ENCODE measurements at places on chromosomes 12 and 14. TPM values are rescaled to one million over a fixed set of nuclear protein-coding genes. Genes with fewer than 3 reads are reported as not detected.

DNA sequence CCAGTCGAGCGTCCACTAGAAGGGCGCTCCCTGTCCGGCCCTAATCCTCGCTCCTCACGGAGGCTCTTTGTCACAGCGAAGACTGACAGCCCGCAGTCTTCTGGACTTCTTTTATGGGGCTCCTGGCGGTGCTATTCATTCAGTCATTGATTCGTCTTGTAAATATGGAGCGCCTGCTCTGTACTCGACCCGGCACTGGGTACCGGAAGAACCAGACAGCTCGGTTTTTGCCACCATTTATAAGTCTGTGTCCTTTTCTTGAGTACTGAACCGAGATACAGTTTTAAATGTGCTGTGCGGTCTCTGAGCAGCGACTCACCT, 570 bp downstream of the DMAC2L start:
- DNase-seq, result no peak

GRCh38 chr12:104109446-104110271, 28.4 kb downstream of the NFYB start:
- DNase-seq, result no peak

DNA sequence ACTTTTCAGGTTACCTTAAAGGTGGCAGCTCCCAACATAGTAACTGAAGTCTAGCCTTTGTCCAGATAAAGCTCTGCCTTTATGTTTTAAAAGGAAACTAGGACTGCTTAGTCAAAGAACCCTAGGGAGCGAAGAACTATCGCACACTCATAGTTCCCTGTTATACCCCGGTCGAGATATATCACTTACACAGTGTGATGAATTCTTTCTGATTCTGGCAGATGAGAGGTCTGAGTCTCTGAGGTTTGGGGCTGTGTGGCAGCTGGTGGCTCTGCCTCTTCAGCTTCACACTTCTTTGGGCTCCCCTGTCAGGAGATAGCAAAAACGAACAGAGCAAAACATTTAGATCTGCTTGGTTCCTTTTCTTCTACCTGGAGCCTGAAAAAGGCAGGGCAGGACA, 17.0 kb downstream of the ACIN1 start:
- no peak for DNase-seq

DNA sequence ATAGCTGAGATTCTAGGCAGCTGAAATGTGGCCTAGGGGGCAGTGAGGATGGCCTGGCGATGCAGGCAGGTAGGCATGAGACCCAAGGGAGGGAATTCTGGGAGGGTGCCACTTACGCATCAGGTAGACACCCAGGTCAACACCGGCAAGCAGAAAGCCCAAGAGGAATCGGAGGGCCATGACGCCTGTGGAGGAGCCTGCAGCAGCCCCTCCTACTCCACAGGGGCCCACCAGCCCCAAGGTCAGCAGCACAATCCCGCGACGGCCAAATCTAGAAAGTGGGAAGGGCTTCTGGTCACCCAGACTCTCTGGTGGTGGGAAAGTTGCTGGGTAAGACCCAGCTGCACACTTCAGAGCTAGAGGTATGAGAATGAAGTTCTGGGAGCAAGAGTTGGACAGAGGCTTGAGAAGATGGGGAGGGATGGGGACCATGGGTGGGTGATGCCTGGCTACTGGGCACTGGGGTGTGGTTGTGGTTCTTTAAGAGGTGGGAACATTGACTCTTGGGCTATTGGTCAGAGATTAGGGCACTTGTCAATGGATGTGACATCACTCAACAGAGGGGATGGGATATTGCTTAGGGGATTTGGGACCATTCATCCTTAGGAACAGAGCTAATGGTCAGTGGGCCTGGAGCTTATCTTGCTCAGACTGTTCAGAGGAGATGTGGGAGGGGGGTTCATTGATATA, 3.4 kb downstream of the SLC22A17 start:
- no peak for DNase-seq

DNA sequence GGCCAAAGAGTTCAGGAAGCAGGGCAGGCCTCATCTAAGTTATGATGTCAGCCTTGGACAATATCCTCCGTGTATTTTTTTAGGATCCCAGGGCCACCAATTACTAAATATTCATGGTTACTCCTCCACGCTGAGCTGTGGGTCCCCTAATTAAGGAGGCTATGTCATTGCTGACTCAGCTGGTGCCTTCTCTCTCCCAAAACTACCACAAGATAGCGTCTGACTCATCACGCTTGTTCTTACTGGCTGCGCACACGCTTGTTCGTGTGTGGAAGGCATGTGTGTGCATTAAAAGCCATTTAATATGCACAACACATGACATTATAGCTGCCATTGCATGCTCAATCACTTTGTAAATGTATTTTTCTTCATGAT, 78.3 kb downstream of the GSC start:
- DNase-seq, result no peak

The PCED1B gene
- 1.9 TPM for total RNA-seq

DNA sequence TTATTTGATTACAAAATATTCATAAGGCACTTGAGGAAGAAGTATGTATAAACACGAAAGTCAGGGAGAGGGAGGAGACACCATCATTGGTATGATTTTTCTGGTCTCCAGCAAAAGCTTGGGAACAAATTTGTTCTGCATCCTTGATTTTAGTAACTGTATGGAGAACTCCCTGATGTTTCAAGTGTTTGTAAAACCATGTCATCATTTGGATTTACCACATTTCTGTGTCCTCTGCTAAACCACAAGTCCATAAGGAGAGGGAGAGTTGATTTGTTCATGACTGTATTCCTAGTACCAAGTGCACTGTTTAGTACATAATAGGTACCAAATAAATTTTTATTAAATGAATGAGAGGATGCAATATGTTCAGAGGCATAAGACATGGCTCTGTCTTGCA, 181.1 kb downstream of the BTG1 start:
- no peak for DNase-seq

The TBX3 gene
- total RNA-seq, result 17.3 TPM

DNA sequence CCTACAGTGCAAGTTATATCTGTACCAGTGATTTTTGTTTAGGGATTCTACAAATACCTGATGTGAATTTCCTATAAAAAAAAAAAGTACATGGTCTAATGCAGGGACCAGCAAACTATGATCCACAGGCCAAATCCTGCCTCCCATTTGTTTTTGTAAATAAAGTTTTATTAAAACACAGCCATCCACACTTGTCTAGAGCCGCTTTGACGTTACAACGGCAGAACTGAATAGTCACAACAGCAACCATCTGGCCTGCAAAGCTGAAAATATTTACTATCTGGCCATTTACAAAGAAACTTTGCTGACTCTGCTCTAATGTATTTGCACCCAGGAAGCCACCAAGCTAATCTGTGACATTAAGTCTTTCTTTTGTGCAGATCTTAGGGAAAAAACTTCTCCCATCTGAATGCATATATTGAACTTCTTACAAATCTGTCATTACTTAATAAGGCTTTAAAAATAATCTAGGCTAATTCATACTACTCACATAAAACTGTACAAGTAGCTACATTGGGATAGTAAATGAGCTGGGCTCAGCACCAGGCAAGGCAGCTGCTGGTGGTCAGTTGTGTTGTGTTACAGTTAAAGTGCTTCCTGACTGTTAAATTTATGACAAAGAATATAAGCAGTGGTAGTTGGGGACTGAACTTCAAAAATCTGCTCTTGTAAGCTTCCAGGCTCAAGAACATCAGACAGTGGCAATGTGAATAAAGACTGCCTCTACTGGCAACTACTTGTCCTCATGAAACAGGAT, 303.3 kb downstream of the MED13L start:
- no peak for DNase-seq

DNA sequence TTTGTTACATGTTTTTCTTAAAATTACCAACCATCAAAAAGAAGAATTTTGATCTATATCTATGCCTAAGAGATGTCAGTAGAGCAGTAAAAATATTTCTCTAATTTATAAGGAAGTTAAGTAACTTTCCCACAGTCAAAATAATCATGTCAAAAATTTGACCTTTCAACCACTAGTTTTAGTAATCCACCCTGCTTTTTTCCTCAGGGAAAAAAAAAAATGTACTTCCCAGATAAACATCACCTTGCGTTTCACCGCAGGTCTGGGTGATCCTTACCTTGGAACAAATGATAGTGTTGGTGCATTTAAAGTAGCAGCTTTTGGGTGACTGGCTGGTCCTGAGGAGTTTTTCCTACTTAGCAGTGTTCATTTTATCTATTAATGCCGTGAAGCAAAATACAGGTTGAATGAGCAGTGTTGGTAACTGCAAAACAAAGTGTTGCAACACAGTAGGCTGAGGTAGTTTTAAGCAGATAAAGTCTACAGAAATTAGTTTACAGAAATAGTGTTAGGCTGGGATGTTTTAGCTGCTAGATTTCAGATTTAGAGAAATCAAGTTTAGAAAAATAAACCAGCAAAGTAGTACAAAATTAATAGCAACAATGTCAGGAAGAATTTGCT, 137.2 kb upstream of the DNM1L start:
- no peak for DNase-seq

The OVCH1 gene
- total RNA-seq, result 0.25 TPM

DNA sequence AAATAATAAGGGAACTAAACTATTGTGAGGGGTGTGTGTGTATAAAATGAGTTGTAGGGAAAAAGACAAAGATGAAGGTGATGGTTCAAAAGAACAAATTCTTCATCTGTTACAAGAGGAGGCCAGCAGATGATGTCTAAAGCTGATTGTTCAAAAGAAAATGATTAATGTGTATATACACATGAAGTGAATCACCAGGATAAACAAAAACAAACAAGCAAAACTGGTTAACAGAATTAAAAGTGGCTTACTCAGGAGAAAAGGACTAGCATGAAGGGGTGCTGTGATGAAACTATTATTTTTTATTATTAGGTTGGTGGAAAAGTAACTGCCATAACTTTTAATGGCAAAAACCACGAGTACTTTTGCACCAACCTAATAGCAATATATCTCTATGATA, 348.4 kb downstream of the BCL11B start:
- no peak for DNase-seq

- no peak for DNase-seq
These were observed 194.9 kb downstream of the ADAMTS20 start for GRCh38 chr12:43357141-43357540.

The ISCA2 gene
- total RNA-seq, result 7.0 TPM

- no peak for DNase-seq
These were observed 227.1 kb downstream of the NUBPL start for GRCh38 chr14:31788340-31788739.

DNA sequence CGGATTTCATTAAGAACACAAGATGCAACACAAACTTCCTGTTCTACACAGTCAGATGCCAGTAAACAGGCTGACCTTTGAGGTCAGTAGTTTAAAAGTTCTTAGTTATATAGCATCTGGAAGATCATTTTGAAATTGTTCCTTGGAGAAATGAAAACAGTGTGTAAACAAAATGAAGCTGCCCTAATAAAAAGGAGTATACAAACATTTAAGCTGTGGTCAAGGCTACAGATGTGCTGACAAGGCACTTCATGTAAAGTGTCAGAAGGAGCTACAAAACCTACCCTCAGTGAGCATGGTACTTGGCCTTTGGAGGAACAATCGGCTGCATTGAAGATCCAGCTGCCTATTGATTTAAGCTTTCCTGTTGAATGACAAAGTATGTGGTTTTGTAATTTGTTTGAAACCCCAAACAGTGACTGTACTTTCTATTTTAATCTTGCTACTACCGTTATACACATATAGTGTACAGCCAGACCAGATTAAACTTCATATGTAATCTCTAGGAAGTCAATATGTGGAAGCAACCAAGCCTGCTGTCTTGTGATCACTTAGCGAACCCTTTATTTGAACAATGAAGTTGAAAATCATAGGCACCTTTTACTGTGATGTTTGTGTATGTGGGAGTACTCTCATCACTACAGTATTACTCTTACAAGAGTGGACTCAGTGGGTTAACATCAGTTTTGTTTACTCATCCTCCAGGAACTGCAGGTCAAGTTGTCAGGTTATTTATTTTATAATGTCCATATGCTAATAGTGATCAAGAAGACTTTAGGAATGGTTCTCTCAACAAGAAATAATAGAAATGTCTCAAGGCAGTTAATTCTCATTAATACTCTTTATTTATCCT, 13.5 kb downstream of the PTGER2 start:
- no peak for DNase-seq

DNA sequence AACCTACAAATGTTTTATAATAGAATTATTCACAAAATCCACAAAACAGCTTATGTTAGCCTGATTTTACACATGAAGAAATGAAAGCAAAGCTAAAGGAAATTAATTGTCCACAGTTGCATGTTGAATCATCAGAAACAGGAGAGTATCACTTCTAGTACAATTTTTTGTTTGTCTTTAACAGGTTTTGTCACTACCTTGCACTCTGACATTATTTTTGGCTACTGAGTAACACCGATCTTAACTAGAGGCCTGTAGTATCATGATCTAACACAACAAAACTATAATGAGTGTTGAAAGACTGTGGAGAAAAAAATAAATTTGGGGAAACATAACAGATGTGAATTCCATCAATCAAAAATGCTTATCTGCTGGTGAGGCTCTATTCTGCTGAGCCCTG, 60.1 kb downstream of the TAOK3 start:
- DNase-seq, result no peak

The OR10P1 gene
- total RNA-seq, result not detected

DNA sequence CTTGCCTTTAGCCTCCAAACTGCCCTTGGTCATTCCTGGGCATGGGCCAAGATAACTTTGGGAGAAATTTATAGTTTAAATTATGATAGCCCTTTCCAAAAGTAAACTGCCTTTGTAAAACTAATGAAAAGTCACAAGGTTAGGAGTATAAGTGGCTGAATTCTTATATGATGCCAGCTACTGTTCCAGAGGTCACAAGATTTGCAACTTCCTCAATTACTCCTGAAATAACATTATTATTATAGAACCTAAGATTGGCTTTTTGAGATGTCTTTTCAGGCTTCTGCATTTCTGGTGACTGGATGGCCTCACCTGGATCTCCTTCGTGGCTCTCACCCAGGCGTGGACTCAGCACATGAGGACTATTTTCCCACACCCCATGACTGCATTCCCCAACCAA, 55.0 kb downstream of the OSBPL8 start:
- DNase-seq, result no peak

The RGS6 gene
- total RNA-seq, result 6.6 TPM

The LRIG3 gene
- total RNA-seq, result 69.8 TPM

GRCh38 chr12:13102461-13103195, 839 bp downstream of the GSG1 start:
- no peak for DNase-seq

GRCh38 chr14:98816720-98817119, 455.3 kb downstream of the BCL11B start:
- no peak for DNase-seq

The RASAL1 gene
- not detected for total RNA-seq

DNA sequence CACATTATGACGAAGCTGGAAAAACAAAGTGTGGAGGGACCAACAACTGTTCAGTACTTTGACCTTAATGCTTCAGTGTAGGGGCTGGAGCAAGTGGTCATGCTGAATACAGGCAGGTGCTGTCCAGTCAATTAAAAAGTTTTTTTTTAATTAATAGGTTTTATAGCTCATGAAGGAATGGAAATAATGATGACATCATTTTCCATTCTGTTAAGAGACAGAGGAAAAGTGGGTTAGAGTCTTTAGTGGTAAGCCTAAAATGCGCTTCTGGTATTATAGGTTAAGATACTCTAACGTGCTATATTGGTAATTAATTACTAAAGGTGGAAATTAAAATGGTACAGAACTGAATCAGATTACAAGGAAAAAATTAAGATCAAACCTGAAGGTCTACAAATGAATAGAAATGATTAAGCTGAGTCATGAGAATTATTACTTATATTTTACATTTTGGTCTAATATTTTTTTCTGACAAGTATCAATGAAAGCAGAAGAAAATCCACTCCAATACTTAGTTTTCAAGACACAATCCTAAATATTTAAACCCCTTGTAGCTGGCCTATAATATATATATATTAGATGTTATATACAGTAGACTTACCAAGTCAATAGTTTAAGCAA, 15.6 kb downstream of the KLHDC2 start:
- DNase-seq, result no peak
